ENCODE measurements at places on chromosomes 13 and 19.

DNA sequence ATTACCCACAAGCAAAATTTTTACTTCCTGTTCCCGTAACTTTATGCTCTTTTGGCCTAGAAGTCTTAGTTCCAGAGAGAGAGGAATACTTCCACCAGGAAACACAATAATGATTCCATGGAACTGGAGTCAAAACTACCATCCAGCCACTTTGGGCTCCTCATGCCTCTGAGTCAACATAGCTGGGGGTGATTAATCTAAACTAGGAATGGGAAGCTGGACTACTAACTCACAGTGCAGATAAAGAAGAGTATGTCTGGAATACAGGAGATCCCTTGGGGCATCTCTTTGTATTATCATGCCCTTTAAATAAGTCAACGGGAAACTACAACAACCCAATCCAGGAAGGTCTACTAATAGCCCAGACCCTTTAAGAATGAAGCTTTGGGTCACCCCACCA, 8.9 kb upstream of the ELF1 start:
- H3K36me3 ChIP-seq, result no peaks in the 10 kb centered on the region
- peaks cover 19% of the 10 kb centered on the region for H3K4me1 ChIP-seq
- H3K4me3 ChIP-seq, result no peak overlapping the region
- no peaks in the 10 kb centered on the region for H3K27me3 ChIP-seq

GRCh38 chr13:27919659-27919933, 204 bp upstream of the PDX1 start:
- no peak overlapping the region for H3K27ac ChIP-seq
- peaks cover 14% of the 10 kb centered on the region for H3K27me3 ChIP-seq
- DNase-seq, result no peak
- H3K4me1 ChIP-seq, result peaks cover 37% of the 10 kb centered on the region

DNA sequence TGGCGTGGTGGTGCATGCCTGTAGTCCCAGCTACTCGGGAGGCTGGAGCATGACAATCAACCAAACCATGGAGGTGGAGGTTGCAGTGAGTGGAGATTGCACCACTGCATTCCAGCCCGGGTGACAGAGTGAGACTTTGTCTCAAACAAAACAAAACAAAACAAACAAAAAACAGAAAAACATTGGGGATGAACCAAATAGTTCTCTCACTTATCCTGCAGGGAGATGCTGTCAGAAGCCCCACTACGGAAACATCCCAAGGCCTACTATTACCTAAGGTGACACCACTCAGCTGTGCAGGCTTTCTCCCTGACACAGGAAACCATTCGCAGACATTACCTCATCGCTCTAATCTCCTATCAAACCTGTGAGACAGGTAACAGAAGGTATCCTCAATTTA, 113.5 kb downstream of the FOXO1 start:
- no peaks in the 10 kb centered on the region for H3K27me3 ChIP-seq
- H3K36me3 ChIP-seq, result no peaks in the 10 kb centered on the region
- no peak overlapping the region for H3K27ac ChIP-seq
- DNase-seq, result no peak
- no peak overlapping the region for H3K4me3 ChIP-seq
- no peaks in the 10 kb centered on the region for H3K4me1 ChIP-seq

DNA sequence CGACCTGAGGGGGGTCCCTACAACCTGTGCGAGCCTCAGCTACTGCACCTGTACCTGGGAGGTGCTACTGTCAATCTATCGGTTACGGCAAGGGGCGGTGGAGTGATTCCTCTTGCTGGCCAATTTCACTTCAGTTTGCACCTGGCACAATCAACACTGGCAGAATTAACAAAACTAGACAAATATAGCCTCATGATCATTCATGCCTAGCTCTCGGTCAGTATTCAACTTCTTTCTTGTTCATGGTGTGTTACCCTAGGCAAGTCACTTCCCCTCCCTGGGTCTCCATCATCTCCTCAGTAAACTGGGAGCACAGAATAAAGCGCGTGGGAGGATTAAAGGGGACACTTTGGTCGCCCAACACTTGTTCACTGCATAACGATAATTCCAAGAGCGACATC, 618 bp downstream of the HAUS8 start:
- no peak for DNase-seq
- peak overlapping the region; percentile 78 for H3K27ac ChIP-seq
- no peaks in the 10 kb centered on the region for H3K27me3 ChIP-seq
- peak overlapping the region; percentile 91 for H3K4me3 ChIP-seq
- no peaks in the 10 kb centered on the region for H3K36me3 ChIP-seq

- H3K4me1 ChIP-seq, result no peaks in the 10 kb centered on the region
- no peak for DNase-seq
- H3K4me3 ChIP-seq, result no peak overlapping the region
- H3K27ac ChIP-seq, result no peak overlapping the region
Measured at GRCh38 chr13:45779901-45780300, 71.7 kb downstream of the SIAH3 start.

DNA sequence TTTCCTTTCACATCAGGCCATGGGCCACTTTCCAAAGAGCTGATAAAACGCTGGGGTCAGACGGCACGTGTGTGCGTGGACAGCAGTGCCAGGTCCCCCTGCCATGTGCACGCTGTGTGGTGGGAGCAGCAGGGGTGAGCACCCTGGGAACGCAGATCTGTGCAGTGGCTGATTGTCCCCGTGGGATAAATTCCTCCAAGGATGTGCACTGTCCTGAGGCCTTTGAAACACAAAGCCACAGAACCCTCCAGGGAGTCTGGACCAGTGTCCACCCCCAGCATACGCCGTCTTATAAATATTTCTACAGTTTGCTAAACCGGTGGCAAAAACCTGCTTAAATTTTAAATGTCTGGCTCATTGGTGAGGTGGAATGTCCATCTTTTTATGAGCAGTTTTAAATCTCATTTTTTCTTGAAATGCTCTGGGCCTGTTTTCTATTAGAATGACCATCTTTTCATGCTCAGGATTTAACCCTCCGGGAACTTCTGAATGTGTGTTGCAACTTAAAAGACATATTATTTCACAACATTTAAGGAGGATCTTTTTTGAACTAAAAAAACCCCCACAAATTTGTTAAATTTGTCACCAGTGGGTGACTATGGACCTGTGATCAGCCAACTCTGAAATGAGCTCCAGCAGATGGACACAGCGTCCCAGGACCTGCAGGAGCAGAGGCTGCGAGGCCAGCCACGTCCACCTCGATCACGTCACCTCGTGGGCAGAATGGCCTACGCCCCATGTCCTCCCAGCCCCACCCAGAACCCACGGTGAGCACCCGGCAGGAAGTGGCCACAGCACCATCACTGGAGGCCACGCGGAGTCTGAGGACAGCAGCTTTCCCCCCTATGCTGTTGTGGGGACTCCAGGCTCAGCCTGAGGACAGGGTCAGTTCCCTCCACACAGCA, 68.6 kb downstream of the RASA3 start:
- no peak for DNase-seq
- H3K27me3 ChIP-seq, result no peaks in the 10 kb centered on the region
- H3K27ac ChIP-seq, result peak overlapping the region; percentile 69
- peak overlapping the region; percentile 42 for H3K4me3 ChIP-seq
- peaks cover 5% of the 10 kb centered on the region for H3K4me1 ChIP-seq
- no peaks in the 10 kb centered on the region for H3K36me3 ChIP-seq

DNA sequence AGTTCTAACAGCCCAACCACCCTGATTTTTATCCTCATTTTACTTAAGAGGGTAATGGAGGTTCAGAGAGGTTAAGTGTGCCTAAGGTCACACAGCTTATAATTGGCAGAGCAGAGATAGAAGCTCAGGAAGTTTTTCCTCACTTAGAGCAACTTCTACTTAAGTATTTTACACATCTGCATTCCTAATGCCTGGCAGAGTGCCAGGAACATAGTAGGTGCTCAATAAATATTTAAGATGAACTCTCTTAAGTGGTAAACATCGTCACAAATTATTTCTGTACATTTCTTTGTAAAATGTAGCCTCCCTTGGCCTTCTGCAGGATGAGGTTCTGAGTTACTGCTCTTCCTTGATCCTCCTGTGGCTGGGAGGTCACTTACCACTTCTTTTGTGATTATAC, 14.7 kb downstream of the FARP1 start:
- H3K4me1 ChIP-seq, result peaks cover 10% of the 10 kb centered on the region
- DNase-seq, result no peak
- no peaks in the 10 kb centered on the region for H3K27me3 ChIP-seq
- no peaks in the 10 kb centered on the region for H3K36me3 ChIP-seq

Measured in liver (tissue), 10 donors.